ENCODE measurements at places on chromosomes 16 and 17.
A peak's percentile ranks its signal among the peaks of the same experiment; 100 is the strongest.

GRCh38 chr17:48871551-48872351 lies 20.8 kb upstream of the ATP5MC1 start:
- no peak for DNase-seq

- DNase-seq: no peak
These were observed 151.4 kb downstream of the TMEM132E start for GRCh38 chr17:34730816-34731215.

- DNase-seq: peak; percentile 97
These were observed 7.4 kb upstream of the RIPOR1 start for GRCh38 chr16:67521095-67521804.

DNA sequence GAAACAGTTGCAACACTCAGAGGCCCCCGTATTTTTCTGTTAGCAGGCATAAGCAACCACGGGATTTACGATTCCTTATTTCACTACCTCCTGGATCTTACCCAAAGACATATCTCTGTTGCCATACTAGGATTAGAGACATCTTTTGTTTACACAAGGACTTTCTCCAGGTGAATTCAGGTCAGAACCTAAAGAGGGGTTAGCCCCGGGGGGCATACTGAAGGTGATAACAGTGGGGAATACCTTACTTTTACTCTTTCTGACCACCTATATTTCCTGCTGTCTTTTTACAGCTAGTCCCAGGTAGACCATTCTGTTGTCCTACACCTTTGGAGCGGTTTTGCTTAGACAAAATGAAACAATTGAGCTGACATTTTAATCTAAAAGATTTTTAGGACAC lies 27.9 kb upstream of the CDH8 start:
- DNase-seq: no peak

DNA sequence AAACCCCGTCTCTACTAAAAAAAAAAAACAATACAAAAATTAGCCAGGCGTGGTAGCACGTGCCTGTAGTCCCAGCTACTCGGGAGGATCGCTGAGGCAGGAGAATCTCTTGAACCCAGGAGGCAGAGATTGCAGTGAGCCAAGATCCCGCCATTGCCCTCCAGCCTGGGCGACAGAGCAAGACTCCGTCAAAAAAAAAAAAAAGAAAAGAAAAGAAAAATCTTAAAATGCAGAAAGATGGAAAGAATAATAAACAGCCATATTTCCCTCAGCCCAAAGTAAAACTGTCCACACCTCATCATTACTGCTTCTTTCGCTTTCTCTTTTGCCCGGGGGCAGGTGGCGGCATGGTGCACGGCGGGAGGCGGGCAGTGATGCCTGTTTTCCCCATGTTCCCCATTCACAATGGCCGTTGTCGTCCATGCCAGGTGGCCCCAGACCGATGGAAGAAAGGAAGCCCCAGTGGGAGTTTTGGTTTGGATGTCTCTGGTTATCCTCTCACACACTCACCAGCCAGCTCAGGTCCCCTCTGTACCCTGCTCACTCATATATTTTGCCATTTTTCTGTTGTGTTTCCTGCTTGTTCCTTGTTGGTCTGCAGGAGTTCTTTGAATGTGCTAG lies 37.0 kb upstream of the PEMT start:
- DNase-seq: no peak

DNA sequence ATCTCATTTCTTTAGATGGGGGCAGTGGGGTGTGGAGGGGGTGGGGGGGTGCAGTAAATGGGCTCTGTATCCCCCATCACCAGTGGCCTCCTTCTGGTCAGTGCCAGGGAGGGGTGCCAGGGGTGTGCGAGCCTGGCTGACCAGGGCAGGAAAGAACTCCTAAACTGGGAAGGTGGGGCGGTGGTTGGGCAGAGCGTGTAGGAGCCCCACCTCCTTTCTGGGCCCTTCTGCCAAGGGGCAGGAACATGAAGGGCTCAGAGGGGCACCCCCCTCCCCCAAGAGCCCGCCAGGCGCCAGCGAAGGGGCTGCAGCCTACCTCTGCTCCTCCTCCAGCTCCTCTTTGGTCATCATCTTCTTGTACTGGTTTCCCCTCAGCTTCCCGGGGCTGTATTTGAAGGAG lies 26.0 kb downstream of the MXRA7 start:
- no peak for DNase-seq

Measured in KBM-7 (cell line).